ENCODE measurements at places on chromosomes 7 and 10.

GRCh38 chr7:158083526-158084310 is 503.9 kb downstream of the PTPRN2 start:
- no peak for DNase-seq

GRCh38 chr7:47609803-47610452 is 28.0 kb upstream of the TNS3 start:
- DNase-seq, result no peak

- DNase-seq, result no peak
These were observed 10.5 kb downstream of the NOD1 start for GRCh38 chr7:30468041-30468440.

- DNase-seq, result no peak
These were observed 28.9 kb downstream of the ADD3 start for GRCh38 chr10:110036640-110037039.

- no peak for DNase-seq
These were observed 329.4 kb downstream of the TFEC start for GRCh38 chr7:115701141-115701540.

DNA sequence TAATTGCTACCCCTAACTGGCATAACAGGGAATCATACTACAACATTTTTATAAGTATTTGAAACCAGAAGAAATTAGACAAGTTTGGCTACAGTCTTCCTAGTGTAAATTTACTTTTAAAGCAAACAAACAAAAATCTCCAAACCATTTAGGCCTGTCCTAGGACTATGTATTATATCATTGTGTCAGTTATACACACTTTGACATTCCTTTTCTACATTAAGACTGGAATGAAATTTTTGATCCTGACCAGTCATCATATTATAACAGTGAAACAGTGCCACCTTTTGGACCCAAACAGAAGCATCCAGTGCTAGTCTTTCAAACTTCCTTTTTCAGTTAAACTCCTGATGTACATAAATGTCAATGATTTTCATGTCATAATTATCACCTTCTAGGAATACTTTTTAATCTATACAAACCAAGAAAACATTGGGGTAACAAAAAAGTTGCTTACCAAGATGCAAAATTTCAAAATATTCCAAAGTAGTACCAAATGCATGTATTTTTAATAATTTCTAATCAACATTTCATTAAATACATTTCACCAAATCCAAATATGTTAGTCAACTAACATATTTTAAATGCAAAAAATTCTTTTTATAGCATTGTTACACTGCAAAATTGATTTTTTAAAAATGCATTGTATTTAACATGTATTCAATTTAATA is 75.7 kb downstream of the IMMP2L start:
- DNase-seq, result peak; percentile 31

- DNase-seq, result peak; percentile 36
These were observed 133.6 kb downstream of the ZMIZ1 start for GRCh38 chr10:79202188-79203013.

- DNase-seq, result no peak
These were observed 173.1 kb downstream of the PARD3 start for GRCh38 chr10:34641913-34642558.

GRCh38 chr10:84743483-84743882 is 415.1 kb downstream of the CCSER2 start:
- DNase-seq, result no peak

DNA sequence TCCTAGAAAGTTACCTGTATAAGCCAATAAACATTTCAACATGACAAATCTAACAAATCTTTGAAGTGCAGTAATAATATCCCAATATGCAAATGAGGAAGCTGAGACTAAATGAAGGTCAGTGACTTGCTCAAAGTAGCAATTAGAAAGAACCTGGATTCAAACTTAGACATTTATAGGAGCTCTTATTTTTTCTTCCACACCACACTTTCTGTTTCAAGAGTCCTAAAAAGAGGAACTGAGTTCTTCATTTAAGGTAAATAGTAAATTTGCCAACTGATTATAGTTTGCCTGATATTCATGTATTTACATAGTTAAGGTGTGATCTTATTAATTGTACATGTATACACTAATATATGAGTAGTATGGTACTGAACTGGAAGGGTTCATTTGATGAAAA is 44.0 kb downstream of the KLHDC10 start:
- DNase-seq, result no peak
